Tongue (tissue), 3 donors: ENCODE measurements at places on chromosomes 2 and 18. TPM values are rescaled to one million over a fixed set of nuclear protein-coding genes. Genes with fewer than 3 reads are reported as not detected.

Gene MC5R
- not detected for total RNA-seq

GRCh38 chr2:190988910-190989309 is 25.1 kb downstream of the STAT1 start:
- no peak for DNase-seq

DNA sequence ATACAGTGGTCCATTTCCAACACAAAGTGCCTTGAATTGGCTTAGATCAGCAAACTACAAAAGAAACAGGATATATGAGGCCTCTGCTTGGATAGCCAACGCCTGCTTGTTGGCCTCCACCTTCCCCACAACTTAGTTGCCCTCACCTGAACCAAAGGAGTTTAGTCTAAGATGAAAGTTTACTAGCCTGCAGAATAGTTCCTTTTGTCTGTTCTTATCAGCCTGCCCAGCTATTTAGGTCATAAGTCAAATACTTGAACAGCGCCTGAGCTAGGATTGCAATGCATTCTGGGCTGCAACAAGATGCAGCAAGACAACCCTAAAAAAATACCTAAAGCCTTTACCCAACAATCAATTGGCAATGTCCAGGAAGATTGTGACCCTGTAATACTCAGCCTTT is 13.1 kb upstream of the EPG5 start:
- no peak for DNase-seq

DNA sequence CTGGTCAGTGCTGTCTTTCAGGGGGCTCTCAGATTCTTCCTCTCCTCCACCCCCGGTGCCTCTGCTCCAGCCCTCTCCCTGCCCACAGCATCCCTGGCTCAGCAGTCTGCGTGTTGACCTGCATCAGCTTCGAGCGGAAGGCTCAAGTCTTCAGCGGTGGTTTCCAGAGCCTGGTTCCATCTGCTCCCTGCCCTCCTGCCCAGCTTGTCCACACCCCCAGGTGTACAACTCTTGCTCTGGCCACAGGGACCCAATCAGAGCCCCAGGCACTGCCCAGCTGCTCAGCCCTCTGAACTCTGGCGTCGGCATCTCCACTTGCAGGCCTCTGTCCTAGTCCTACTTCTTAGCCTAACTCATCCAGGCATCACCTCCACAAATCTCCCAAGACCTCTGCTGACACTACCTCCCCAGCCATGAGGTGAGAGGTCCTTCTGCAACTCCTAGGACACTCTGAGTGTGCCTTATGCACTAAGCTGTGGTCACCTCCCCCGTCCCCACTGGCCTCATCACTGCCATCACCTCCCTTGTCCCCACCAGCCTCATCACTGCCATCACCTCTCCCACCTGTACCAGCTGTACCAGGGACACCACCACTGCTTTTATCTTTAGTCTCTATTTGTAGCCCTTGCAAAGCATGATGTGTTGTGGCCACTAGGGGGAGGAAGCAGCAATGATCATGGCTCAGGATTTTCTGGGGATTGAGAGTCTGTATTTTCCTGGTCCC is 60.9 kb downstream of the EDAR start:
- peak; percentile 80 for DNase-seq

DNA sequence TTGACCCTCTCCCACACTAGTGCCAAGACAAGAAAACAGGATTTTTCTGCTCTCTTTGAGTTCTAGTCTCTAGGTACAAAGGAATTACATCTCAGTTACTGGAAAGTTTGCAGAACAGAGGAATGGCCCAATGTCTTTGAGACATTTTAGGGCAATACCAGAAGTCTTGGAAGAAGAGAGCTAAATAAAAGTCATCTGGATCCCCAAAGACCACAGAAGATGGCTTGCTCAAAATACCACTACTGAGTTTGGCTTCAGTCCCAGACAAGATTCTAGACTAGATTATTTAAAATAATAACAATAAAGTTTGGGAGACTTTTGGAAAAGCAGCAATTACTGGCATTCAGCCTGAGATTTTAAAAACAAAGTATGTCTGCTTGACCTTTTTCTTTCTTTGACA is 61.9 kb upstream of the HK2 start:
- DNase-seq, result no peak

Gene DOK6
- total RNA-seq, result 3.9 TPM

GRCh38 chr2:162475661-162476060 is 131.7 kb downstream of the GCA start:
- DNase-seq, result peak; percentile 70

GRCh38 chr2:75493230-75493629 is 67.5 kb downstream of the EVA1A start:
- DNase-seq, result no peak

- DNase-seq, result no peak
These were observed 117.5 kb downstream of the DDX1 start for GRCh38 chr2:15708865-15709820.

DNA sequence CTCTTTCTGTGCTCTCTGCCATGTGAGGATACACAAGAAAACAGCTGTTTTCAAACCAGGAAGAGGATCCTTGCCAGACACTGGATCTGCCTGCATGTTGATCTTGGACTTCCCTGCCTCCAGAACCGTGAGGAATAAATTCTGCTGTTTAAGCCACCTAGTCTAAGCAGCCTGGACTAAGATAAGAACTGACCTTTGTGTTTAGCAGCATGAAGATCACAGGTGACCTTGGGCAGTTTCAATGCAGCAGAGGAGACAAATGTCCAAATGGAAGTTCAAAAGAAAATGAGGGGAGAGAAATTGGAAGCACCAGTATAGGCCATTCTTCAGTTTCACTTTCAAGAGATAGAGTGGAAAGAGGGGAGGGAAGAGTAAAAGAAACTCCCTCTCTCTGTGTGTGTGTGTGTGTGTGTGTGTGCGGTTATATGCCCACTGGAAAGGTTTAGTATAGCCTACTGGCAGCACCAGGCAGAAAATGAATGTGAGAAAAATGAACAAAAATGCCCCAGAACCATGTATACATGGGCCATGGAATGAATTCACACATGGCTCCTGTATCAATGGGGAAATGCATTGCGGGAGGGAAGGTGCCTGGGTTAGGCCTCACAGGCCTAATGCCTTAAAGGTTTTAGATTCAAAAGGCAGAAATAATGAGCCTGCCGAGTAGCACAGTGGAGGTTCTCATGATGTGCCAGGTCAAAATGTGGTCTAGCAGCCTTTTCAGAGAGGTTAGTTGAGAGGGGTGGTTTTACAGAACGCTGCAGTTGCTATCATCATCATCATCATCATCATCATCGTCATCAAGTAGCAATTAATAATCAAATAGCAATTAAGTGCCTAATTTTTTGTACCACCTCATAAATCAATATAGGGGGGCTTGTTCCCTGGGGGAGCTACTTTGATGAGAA is 1.1 kb upstream of the CERS6 start:
- no peak for DNase-seq

- DNase-seq, result peak; percentile 52
These were observed 156.1 kb downstream of the MSH2 start for GRCh38 chr2:47558768-47559684.

Gene REG1B
- total RNA-seq, result not detected

- no peak for DNase-seq
These were observed 68.3 kb downstream of the B3GNT2 start for GRCh38 chr2:62264186-62264585.

GRCh38 chr2:128635361-128635900 is 316.8 kb upstream of the HS6ST1 start:
- no peak for DNase-seq

DNA sequence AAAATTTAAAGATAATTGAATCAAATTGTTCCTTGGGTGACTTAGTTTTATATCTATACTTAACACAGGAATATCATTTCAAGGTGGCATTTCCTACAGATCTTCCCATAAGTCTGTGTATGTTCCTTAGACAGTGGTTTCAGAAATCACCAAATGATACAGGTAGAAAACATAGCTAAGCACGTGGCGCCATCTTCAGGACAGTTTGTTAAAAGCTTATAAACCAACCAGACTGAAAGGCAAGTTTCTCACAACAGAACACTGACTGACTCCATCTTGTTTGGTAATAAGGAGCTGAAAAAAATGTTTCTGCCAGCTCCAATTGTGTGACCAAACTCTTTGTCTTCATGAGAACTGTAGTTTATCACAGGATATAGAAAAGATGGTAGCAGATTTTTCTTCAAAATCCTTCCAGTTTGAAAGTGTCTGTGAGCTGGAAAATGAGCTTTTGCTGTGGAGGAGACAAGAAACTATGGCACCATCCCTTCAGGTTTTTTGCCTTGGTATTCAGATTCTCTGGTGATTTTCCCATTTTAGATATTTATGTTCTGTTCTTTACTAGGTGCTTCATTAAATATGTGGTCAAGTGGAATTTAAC is 34.8 kb upstream of the NEUROD1 start:
- peak; percentile 92 for DNase-seq

- DNase-seq, result peak; percentile 76
These were observed 206.2 kb downstream of the NCKAP5 start for GRCh38 chr2:133362061-133362476.

DNA sequence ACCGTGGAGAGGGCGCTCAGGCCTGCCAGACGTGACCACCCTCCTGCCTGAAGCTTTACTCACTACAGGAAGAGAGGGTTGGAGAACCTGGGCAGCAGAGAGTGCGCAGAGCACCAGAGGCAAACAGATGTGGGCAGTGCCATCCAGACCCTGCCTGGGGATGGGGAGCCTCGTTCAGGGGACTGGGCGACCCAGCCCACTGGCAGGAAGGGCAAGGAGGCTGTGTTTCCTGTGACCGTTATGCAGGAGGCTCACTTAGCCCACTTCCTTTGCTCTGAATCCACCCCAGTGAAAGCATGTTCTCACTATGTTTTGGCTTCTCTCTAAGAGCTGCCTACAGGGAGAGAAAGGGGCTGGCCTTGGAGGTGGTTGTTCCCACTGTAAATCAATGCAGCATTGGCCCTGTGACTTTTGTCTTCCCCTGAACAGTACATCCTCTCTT is 23.0 kb upstream of the ACKR3 start:
- DNase-seq, result no peak

DNA sequence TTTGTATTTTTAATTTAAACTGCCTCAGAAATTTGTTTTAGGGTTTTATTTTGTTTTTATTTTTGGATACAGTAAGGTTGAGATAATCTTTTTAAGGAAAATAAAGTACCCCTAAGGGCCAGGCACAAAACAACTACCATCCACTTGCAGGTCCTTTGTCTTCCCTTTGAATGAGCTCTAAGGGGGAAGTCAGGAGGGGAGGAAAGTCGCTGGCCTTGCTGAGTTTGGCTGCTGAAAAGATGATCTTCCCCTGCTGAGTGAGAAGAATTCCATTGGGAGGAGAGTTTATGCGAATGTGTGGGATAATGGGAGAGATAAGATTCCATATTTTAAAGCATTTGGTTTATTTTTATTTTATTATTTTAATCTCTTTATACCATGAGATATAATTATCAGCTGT is 100.7 kb downstream of the ARHGAP15 start:
- DNase-seq, result no peak

DNA sequence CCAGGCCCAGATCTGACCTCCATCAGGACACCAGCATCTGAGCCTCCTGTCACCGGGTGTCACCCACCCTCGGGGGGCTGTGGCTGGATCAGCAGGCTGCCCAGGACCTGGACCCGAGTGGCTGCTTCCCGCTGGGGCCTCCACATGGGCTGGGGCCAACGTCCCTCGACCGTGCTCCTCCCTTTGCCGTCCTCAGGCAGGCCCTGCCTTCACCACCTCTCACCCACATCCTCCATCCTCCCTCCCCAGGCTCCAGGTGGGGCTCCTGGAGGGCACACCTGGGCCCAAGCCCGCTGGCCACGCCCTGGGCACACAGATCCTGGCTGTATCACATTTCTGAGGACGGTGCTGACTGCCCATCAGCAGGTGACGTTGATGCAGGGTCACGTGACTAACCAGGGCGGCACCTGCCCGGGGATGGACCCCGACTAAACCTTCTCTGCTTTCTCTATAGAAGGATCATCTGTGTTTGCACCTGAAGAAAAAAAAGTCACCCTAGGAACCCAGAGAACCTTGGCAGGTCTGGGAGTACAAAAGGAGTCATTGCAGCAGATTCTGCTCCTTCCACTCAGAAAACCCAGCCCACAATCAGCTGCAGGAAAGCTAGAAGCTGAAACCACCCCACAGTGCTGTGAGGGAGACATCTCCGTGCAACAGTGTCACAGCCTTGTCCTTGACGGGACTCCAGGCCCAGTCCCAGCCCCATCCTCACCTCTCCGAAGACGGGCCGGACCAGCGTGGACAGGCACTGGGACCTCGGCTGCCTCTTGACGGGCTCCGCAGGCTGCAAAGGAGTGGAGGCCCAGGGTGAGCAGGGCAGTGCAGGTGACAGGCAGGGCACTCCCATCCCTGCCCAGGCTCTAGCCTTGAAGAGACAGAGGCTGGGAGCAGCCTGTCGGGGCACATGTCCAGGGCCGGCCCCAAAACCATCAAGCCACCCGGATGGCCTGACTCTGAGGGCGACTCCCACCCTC is 11.2 kb downstream of the STK25 start:
- DNase-seq, result no peak

- DNase-seq, result no peak
These were observed 84.5 kb downstream of the ADD2 start for GRCh38 chr2:70683455-70683854.

- DNase-seq, result no peak
These were observed 45.4 kb upstream of the ANKRD62 start for GRCh38 chr18:12048010-12048826.

DNA sequence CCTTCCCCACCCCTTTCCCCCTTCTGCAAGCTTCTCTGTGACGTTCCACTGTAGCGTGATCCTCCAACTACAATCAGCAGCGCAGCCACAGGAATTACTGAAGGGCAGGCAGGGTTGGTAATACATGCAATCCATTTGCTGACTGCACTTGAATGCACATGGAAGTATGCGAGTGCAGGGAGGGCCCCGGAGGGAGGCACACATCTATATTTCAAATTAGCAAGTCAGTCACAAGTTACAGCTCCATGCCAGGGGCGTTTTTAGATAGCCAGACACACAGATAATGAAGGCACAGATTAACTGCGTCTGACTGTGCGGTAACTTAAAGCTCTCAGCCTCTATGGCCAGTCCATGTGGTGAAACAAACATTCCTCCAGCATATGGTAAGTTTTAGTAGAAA is 209.2 kb upstream of the GATA6 start:
- DNase-seq, result no peak

Gene PLA2R1
- 13.0 TPM for total RNA-seq

DNA sequence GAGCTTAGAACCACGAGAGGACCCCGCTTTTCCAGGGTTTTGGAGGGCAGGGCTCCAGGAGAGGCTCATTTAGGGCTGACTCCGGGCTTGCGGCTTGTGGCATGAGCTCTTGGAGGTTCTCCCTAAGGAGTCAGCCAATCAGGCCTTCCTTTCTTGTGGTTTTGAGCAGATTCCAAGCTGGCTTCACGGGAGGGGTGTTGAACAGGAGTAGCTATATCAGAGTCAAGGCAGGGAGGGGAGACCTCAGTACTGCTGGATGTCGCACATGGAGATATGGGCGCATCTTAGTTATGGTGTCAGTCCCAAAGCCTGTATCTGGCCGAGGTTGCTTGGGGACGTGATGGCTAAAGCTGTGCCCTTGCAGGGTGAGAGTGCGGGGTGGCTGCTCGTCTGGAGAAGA is 98.6 kb downstream of the AGAP1 start:
- no peak for DNase-seq

Gene FRZB
- 38.0 TPM for total RNA-seq

- DNase-seq, result no peak
These were observed 21.7 kb downstream of the COX7A2L start for GRCh38 chr2:42339191-42339912.

GRCh38 chr18:13268158-13269012 is 49.8 kb downstream of the LDLRAD4 start:
- DNase-seq, result peak; percentile 86
